ENCODE measurements at places on chromosomes 12 and 14.

GRCh38 chr12:49028666-49029275 lies 10.2 kb upstream of the PRKAG1 start:
- DNase-seq: no peak

DNA sequence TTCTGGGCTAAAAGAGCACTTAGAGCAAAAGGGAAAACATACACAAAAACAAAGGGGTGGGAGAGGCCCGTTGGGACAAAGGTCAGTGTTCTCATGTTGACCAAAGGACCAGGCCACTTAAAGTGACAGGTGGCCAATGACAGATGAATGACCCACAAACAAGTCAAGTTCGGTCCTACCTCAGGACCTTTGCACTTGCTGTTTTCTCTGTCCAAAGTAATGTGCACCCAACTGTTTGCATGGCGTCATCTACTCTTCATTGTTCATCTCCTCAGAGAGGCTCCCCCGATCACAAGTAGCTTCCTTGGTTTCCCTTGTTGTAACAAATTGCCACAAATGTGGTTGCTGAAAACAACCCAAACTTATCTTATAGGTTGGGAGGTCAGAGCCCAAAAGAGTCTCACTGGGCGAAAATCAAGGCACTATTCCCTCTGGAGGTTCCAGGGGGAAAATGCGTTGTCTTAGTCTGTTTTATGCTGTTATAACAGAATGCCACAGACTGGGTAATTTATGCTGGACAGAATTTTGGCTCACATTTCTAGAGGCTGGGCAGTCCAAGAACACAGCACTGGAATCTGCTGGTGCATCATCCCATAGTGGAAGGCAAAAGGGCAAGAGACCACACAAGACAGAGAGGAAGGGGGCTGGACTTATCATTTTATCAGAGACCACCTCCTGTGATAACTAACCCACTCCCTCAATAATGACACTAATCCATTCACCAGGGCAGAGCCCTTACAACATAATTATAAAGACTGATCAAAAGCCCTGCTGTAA lies 23.9 kb downstream of the CLMN start:
- no peak for DNase-seq

- no peak for DNase-seq
Observed at GRCh38 chr14:33812181-33812580, 138.7 kb downstream of the EGLN3 start.

DNA sequence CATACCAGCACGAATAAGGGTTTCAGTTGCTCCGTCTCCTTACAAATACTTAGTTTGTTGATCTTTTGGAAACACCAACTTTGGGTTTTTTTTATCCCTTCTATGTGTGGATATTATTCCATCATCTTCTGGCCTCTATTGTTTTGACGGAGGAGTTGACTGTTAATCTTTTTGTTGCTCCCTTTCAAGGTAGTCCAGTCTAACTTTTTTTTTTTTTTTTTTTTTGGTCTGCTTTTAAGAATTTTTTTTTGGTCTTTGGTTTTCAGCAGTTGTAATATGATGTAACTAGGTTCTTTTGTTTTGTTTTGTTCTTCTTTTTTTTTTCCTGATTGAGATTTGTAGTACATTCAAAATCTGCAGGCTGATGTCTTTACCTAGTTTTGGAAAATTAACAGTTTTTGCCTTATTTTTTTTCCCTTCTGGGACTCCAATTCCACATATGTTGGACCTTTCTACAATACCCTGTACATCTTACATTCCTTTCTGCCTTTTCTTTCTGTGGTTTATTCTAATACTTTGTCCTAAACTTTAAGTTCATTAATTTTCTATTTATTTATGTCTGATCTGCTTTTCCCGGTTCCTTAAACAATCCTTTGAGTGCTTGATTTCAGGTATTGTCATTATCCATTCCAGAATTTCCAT lies 54.9 kb downstream of the DNAH10 start:
- no peak for DNase-seq

GRCh38 chr12:21985155-21985554 lies 43.9 kb upstream of the ABCC9 start:
- DNase-seq: no peak

- no peak for DNase-seq
Observed at GRCh38 chr12:5817246-5817645, 127.8 kb downstream of the ANO2 start.

DNA sequence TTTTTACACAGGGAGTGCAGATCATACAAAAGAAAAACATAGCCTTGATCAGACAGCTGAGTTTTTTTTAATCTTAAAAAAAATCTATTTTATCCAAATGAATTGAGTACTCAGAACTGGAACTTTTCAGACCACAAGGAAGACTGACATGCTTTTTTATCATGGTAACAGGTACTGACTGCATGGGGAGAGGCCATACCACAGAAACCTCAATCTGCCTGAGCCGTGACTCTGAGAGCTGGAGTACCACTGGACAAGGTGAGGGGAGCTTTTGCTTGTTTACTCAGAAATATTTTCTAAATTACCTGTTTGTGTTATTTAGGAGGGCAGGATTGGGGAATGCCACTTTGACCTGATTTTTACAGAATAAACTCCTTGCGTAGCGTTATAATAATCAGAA lies 143.9 kb downstream of the ALX1 start:
- DNase-seq: no peak

DNA sequence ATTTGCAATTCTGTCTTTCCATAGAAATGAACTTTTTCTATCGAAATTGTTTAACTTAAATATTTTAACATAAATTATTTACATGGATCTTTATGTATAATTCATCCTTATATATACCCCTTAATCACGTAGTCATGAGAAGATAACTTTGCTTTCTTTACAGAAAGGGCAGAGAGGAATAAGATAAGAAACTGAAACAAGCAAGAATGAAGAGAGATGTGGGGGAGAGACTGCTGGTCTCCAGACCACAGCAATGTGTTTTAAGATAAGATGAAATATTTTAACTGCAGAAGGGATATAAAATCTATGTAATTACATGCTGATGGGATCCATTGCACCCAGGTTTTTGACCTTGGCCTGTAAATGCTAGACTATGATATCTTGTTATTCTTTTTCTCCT lies 34.7 kb upstream of the DNM1L start:
- no peak for DNase-seq

GRCh38 chr14:43665570-43666267 lies 841.4 kb downstream of the FSCB start:
- no peak for DNase-seq

GRCh38 chr12:77841521-77841920 lies 10.8 kb downstream of the NAV3 start:
- no peak for DNase-seq

- no peak for DNase-seq
Observed at GRCh38 chr12:34625116-34625515, 602.8 kb downstream of the ALG10 start.

DNA sequence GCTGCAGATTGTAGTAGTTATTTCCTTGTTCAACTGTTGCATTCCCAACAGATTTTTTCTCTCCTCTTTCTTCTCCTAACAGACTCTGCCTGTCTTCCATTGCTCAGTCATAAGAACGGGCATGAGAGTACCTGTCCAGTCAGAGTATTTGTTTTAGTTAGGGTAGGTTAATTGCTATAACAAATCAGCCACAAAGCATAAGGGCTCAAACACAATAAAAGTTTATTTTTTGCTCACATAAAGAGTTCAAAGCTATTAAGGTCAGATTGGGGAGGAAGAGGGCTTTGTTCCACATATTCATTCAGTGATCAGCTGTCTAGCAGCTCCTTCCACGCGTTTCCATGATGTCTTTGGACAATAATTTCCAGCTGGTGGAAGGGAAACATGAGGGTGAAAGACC lies 92.8 kb upstream of the PLXNC1 start:
- DNase-seq: no peak
